Cardiac ventricle fibroblast (primary cell): ENCODE measurements at places on chromosomes 7 and 10. TPM values are rescaled to one million over a fixed set of nuclear protein-coding genes. Genes with fewer than 3 reads are reported as not detected.

The ZNF239 gene
- total RNA-seq, result 3.1 and 5.0 TPM in 2 replicates

The MSMB gene
- not detected in 2 replicates for total RNA-seq

The MYO1G gene
- total RNA-seq, result not detected in 2 replicates

The ERCC6 gene
- 18.2 and 18.3 TPM in 2 replicates for total RNA-seq

The SPDYE6 gene
- total RNA-seq, result not detected in 2 replicates

The FFAR4 gene
- total RNA-seq, result not detected in 2 replicates

The FZD8 gene
- total RNA-seq, result 2.4 TPM in 2 replicates

The FXYD4 gene
- not detected in 2 replicates for total RNA-seq

The HOXA4 gene
- not detected in 2 replicates for total RNA-seq

The DGKB gene
- total RNA-seq, result not detected in 2 replicates

The ENKUR gene
- 0.10 TPM in 1 of 2 replicates, not detected in the other for total RNA-seq

The MMD2 gene
- not detected in 2 replicates for total RNA-seq

The CPA2 gene
- total RNA-seq, result not detected in 2 replicates

The WNT16 gene
- total RNA-seq, result not detected in 2 replicates

The MOGAT3 gene
- total RNA-seq, result not detected in 2 replicates

The MYO3A gene
- not detected in 2 replicates for total RNA-seq

The CHST3 gene
- total RNA-seq, result 12.8 and 13.4 TPM in 2 replicates

The IL2RA gene
- total RNA-seq, result not detected in 2 replicates

The EBF3 gene
- total RNA-seq, result 22.8 and 25.3 TPM in 2 replicates

The FAM237B gene
- not detected in 2 replicates for total RNA-seq

The TMEM236 gene
- total RNA-seq, result 0.06 and 0.15 TPM in 2 replicates

The ACTL6B gene
- not detected in 2 replicates for total RNA-seq

The HTRA1 gene
- 789 and 827 TPM in 2 replicates for total RNA-seq

The IDI2 gene
- total RNA-seq, result not detected in 2 replicates

The IGFBP3 gene
- total RNA-seq, result 1,000 and 1,022 TPM in 2 replicates

The ADAM8 gene
- 0.34 and 1.2 TPM in 2 replicates for total RNA-seq

The SHH gene
- not detected in 2 replicates for total RNA-seq

The SLC26A5 gene
- not detected in 2 replicates for total RNA-seq

The FAM25C gene
- total RNA-seq, result not detected in 2 replicates

The CASP7 gene
- total RNA-seq, result 19.3 and 21.8 TPM in 2 replicates

The HYAL4 gene
- not detected in 2 replicates for total RNA-seq

The FGFBP3 gene
- 0.05 TPM in 1 of 2 replicates, not detected in the other for total RNA-seq

The OPN1SW gene
- not detected in 2 replicates for total RNA-seq

The SCART1 gene
- 0.73 and 2.2 TPM in 2 replicates for total RNA-seq

The POT1 gene
- total RNA-seq, result 12.8 and 12.9 TPM in 2 replicates
